ENCODE measurements at places on chromosomes 3 and 15.

DNA sequence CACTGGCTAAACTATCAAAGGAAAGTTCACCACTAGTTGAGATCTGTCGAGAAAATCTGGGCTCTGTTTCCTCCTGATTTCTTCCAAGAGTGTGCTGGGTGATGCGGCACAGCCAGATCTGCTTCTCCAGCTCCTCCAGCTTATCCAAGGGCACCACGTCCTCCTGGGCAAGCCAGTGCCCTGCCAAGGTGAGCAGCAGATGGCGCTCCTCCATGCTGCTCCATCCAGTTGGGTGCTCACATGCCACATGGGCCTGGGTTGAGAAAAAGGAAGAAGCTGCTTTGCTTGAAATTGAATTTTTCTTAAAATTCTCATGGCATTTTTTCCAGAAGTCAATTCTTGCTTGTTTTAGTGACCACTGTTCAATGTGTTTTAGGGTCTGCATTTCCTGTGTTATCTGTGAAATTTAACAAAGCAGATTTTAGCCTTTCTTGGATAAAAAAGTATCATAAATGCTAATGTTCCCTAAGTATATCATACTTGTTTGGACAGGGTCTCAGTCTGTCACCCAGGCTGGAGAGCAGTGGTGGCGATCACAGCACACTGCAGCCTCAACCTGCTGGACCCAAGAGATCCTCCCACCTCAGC is 47.3 kb downstream of the EIF3J start:
- peak; percentile 50 for DNase-seq

GRCh38 chr15:92095693-92096092 is 242.2 kb downstream of the SLCO3A1 start:
- DNase-seq = no peak

GRCh38 chr3:97010881-97011657 is 196.7 kb downstream of the EPHA6 start:
- DNase-seq = no peak

GRCh38 chr3:3798631-3799113 is 559 bp upstream of the LRRN1 start:
- DNase-seq = no peak

Measured in SHP77 (cell line).